Tibial nerve (tissue), 4 donors: ENCODE measurements at places on chromosomes 16 and 17. TPM values are rescaled to one million over a fixed set of nuclear protein-coding genes. Genes with fewer than 3 reads are reported as not detected.

The ADAP2 gene
- 34.9 TPM for total RNA-seq

The HOXB8 gene
- total RNA-seq = not detected

The PKMYT1 gene
- 0.84 TPM for total RNA-seq

The KRTAP2-3 gene
- total RNA-seq = not detected

The RAD51D gene
- total RNA-seq = 7.5 TPM

The RAMP2 gene
- total RNA-seq = 113 TPM

The SPATA32 gene
- total RNA-seq = not detected

The GRAPL gene
- total RNA-seq = 3.6 TPM

The SLC12A3 gene
- not detected for total RNA-seq

GRCh38 chr16:84673203-84673535 lies 24.9 kb downstream of the KLHL36 start:
- DNase-seq = no peak

DNA sequence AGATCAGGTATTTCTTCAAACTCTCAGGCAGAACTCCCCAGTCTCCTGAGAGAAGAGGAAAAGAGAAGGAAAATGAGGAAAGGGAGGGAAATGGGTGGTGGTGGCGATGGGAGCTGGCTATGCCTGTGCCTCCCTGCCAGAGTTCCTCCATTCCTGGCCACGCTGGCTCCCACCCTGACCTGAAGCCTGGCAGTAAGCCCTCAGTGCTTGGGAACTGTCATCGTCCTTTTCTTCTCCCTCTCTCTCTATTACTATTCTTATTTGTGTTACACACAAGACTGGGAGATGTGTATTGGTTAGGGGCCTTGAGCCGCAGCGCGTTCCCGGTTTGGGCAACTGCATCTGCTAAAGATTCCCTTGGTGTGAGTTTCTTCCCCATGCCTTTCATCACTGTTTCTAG lies 44.6 kb downstream of the GOSR1 start:
- no peak for DNase-seq

GRCh38 chr17:39416141-39416540 lies 14.7 kb upstream of the FBXL20 start:
- DNase-seq = no peak

- no peak for DNase-seq
These were observed 27.1 kb downstream of the MMD start for GRCh38 chr17:55394357-55395021.

- DNase-seq = no peak
These were observed 139.3 kb downstream of the ANKFN1 start for GRCh38 chr17:56292578-56292977.

- no peak for DNase-seq
These were observed 11.2 kb downstream of the NAA60 start for GRCh38 chr16:3454631-3455147.

DNA sequence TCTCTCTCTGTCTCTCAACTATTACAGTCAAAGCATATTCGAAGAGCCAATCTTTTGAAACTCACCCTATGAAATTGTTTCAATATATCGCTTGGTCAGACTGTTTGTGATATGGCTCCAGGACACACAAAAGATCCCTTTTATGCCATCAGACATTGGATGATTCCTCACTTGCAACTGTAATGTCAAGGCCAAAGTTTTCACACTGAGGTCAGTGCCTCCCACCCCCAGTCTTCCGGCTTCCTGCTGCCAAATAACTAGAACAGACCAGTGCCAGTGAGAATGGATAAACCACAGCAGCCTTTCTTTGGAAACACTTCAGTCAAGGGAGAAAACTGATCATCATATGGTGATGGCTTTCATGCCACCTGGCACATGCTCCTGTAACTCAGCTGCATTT lies 321.9 kb upstream of the ZFHX3 start:
- no peak for DNase-seq

- DNase-seq = no peak
These were observed 7.3 kb upstream of the CBX8 start for GRCh38 chr17:79803997-79804855.

- DNase-seq = no peak
These were observed 22.0 kb upstream of the KREMEN2 start for GRCh38 chr16:2942045-2942444.

DNA sequence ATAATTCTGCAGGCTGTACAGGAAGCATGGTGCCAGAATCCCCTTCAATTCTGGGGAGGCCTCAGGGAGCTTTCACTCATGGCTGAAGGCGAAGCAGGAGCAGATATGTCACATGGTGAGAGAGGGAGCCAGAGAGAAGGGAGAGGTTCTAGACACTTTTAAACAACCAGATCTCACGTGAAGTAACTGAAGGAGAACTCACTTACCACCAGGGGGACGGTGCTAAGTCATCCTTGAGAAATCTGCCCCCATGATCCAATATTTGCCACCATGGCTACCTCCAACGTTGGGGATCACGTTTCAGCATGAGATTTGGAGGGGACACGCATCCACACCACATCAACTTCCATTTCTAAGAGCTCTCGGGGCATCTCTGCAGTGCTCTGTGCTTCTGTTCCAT lies 37.4 kb upstream of the GNA13 start:
- DNase-seq = no peak

DNA sequence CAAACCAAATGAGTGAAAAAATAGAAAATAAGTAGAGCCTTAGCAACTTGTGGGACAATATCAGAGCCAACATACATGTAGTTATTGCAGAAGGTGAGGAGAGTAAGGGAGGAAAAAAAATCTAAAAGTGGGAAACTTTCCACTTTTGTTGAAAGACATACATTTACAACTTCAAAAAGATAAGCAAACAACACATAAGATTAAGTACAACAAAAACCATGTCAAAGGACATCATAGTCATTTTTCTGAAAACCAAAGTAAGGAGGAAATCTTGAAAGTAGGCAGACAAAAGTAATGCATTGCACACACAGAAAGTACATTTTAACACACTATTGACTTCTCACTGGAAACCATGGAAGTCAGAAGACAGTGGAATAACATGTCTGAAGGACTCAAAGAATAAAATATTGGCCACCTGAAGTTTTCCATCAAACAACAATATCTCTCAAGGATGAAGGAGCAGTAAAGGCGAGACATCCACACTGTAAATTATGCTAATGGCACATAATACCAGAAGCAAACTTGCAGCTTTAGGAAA lies 291.9 kb downstream of the BCAS3 start:
- DNase-seq = no peak

GRCh38 chr17:80996422-80997305 lies 5.0 kb downstream of the CHMP6 start:
- no peak for DNase-seq

GRCh38 chr17:42016411-42016831 lies 818 bp downstream of the DNAJC7 start:
- no peak for DNase-seq

DNA sequence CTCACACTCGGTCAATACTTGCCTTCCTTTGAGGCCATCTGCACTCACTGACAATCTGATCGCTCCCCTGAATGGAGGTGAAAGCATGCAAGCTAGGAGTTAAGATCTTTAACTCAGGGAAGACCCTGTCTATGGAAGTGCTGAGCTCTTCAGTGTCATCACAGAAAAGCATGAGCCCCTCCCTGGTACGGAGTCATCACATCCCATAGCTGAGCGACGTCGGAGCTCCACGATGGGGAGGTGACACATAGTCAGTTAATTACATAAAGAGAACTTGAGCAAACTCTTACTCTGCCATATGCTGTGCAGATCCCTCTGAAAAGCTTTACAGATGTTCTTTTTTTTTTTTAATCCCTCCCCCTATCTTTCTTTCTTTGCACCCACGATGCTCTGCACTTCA lies 463.2 kb downstream of the WWOX start:
- no peak for DNase-seq
